Stimulated activated CD8-positive, alpha-beta memory T cell treated with anti-CD3 and anti-CD28 coated beads, Interleukin-4, amount 100 ng/mL, for 48 hours (primary cell): ENCODE measurements at places on chromosomes 3 and 15.

DNA sequence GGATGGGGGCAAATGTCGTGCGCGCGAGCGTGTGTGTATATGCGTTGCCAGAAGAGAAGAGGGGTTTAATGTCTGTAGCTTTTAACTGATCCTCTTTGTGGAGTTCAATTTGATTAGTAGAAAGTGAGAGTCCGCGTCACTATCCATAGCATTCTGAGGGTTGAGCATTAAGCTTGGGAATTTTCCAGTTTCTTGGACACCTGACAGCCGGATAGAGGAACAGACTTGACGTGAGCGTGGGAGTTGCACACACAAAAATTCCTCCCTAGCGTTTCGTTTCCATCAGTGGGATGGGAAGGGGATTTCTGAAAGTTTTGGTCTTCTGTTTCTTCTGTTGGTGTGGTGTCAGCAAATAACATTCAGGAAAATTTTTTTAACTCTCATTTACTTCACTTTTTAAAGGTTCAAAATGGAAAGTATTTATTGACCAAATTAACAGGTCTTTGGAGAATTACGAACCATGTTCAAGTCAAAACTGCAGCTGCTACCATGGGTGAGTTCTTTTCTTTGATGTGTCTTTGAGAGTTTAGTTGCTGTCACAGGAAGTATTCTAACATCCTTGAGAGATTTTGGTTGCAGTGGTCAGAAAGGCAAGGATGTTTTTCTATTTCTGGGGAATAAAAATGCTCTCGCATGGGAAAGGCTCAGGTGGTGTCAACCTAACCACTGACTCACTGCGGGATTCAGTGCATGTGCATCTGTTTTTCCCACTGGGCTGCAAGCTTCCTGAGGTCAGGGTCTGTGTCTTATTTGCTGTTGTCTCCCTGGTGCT, 841 bp downstream of the POGLUT1 start:
- no peak for DNase-seq

DNA sequence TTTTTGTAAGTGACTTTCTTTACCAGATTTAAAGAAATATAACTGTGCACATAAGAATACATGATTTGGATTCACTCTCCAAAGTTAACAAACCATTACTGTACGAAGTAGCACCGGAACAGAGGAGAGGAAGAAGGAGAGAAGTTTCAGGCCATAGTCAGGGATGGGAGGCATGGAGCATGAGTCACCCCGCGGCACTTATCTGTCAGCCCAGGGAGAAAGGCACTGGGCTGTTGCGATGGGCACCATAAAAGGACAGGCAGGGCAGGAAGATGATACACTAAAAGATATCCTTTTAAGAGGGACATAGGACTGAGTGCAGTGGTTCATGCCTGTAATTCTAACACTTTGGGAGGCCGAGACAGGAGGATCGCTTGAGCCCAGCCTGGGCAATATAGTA, 37.0 kb downstream of the TTC23 start:
- DNase-seq, result no peak

GRCh38 chr3:141377377-141377776, 9.1 kb downstream of the ZBTB38 start:
- DNase-seq, result no peak

GRCh38 chr3:161274691-161275298, 53.7 kb downstream of the NMD3 start:
- DNase-seq, result peak; percentile 66

- no peak for DNase-seq
Measured at GRCh38 chr3:109784852-109785631, 447.7 kb upstream of the DPPA4 start.

- DNase-seq, result no peak
Measured at GRCh38 chr3:184731786-184732537, 20.1 kb upstream of the MAGEF1 start.

- DNase-seq, result no peak
Measured at GRCh38 chr3:15726043-15726442, 71.7 kb downstream of the ANKRD28 start.

GRCh38 chr15:68085052-68085451, 30.9 kb downstream of the PIAS1 start:
- no peak for DNase-seq

GRCh38 chr3:71463617-71464016, 119.9 kb downstream of the FOXP1 start:
- no peak for DNase-seq

- no peak for DNase-seq
Measured at GRCh38 chr15:37289109-37289765, 188.9 kb upstream of the MEIS2 start.

GRCh38 chr3:159727506-159727905, 261.1 kb upstream of the IL12A start:
- no peak for DNase-seq

GRCh38 chr3:159008401-159008800, 206.5 kb downstream of the MFSD1 start:
- DNase-seq, result no peak

DNA sequence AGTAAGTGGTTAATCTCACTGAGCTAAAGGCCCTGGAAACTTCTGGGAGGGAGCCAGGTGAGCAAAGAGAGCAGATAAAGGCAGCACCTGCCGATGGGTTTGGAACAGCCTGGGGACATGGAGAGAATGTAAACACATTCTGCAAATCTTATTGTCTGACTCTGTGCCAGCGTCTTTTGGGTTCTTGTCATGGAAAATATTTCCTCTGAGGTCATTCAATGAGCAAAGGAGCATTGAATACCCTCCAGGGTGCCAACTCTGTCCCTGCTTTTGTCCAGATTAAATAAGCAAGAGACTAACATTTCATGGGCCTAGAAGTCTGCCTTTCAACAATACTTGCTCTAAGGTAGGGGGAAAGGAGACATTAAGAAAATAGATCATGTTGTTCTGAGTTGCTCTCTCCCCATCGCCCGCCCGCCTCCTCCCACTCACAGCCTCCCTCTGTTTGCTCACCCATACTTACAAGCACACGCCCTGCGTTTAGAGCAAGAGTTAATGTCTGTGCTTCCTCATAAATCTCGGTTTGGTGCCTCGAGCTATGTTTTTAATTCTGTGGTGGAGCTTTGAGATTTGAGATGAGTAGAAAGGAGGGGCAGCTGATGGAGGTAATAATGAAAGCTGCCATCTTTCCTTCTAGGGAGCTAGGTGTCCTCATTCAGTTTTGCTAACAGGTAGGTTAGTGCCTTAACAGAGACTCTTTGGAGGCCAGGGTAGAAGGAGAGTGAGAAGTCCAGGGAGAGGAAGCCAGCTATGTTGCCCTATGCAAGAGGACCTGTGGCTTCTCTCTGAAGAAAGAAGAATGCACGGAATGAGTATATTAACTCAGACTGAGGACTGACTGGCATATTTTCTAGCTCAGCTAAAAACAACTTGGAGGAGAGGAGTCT, 132.9 kb downstream of the TPRG1 start:
- peak; percentile 31 for DNase-seq

- no peak for DNase-seq
Measured at GRCh38 chr15:87916208-87916607, 340.3 kb downstream of the NTRK3 start.

DNA sequence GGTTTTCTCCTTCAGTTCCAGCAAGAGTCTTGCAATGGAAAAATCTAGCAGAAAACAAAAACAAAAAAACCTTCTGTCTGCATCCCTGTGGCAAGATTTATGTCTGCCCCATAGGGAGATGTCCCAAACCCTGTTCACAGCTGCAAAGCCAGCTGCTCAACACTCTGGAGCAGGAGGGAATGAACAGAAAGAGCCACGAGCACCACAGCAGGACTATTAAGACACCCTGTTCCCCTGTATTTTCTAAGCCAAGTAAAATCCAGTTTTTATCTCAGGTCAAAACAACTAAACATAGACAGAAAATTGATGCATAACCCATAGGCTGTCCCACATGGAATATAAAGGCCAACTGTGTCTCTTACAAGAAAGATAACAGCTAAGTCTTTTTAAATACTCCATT, 357.9 kb downstream of the LSAMP start:
- no peak for DNase-seq

GRCh38 chr15:66622591-66623022, 56.8 kb upstream of the LCTL start:
- no peak for DNase-seq

DNA sequence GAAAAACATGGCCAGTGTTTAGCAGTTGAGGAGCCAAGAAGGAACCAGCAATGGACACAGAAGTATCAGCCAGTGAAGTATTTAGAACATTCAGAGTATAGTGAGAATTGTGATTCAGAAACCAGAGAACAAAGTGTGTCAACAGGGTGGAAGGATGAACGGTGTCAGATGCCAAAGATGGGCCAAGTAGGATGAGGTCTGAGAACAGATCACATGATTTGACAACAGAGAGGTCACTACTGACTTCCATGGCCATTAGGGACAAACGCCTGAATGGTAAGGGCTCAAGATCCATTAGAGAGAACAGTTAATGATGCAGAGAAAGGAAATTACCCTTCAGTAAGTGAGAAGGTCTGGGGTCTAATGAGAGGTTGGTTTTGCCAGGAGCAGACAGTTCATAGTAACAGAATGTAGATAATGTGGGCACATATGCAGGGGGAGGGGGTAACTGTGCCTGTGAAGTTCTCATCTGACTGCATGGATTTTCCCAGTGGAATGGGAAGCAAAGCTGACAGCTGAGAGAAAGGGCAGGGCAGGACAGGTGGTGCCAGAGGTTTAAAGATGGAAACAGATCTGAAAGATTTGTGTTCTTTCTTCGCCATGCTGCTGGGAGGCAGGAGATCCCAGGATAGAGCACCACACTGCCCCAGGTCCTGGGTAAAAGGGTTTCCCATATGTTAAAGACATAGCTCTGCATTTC, 4.8 kb upstream of the ACAD9 start:
- DNase-seq, result no peak
